ENCODE measurements at places on chromosomes 13 and 19.

DNA sequence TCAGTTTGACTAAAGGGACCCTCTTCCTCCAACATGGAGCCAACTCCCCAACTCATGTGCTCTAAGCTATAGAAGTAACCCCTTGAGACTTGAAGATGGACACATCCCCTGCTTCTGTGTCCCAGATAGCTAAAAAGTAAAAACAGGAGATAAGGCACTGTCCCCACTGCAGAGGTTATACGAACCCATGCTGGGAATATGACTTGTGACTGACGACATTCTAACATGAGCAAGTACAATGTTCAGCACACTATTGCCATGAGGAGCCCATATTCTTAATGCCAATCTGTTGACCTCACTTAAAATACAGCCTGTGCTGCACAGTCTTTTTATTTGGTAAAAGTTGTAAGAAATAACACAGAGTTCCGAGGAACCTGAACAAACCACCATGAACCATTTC is 71.4 kb downstream of the ABCC4 start:
- no peak for DNase-seq

DNA sequence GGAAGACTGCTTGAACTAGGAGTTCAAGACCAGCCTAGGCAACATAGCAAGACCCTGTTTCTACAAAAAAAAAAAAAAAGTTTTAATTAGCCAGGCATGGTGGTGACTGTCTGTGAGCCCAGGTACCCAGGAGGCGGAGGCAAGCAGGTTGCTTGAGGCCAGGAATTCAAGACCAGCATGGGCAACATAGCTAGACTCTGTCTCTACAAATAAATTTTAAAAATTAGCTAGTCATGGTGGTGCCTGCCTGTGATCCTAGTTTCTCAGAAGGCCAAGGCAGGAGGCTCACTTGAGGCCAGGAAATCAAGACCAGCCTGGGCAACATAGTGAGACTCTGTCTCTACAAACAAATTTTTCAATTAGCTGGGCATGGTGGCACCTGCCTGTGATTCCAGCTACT is 6.1 kb downstream of the INSR start:
- no peak for DNase-seq

GRCh38 chr13:111875915-111876314 is 191.0 kb upstream of the SOX1 start:
- no peak for DNase-seq

GRCh38 chr19:17482877-17483604 is 12.7 kb downstream of the SLC27A1 start:
- DNase-seq, result no peak

- no peak for DNase-seq
These were observed 878 bp upstream of the ADAMTSL5 start for GRCh38 chr19:1513499-1514294.

- DNase-seq, result no peak
These were observed 257.0 kb downstream of the ENOX1 start for GRCh38 chr13:43529796-43530195.

Measured in right forelimb (tissue), 1 donor.